RKO (cell line): ENCODE measurements at places on chromosomes 2 and 18.

- no peak for DNase-seq
These were observed 24.3 kb downstream of the CDK15 start for GRCh38 chr2:201830666-201831065.

- no peak for DNase-seq
These were observed 129.7 kb downstream of the NETO1 start for GRCh38 chr18:72738136-72738535.

DNA sequence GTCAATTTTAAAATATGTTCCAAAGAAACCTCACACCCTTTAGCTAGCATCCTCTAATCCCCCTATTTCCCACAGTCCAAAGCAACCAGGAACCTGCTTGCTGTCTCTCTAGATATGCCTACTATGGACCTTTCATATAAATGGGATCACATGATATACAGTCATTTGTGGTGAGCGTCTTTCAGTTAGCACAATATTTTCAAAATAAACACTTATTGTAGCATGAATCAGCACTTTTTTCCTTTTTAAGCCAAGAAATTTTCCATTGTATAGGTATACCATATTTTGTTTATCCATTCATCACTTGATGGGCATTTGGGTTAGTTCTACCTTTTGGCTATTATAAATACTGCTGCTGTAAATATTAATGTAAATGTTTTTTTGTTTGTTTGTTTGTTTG lies 223.0 kb upstream of the DOK6 start:
- DNase-seq, result no peak

GRCh38 chr18:5300476-5301010 lies 5.0 kb upstream of the ZBTB14 start:
- DNase-seq, result no peak

DNA sequence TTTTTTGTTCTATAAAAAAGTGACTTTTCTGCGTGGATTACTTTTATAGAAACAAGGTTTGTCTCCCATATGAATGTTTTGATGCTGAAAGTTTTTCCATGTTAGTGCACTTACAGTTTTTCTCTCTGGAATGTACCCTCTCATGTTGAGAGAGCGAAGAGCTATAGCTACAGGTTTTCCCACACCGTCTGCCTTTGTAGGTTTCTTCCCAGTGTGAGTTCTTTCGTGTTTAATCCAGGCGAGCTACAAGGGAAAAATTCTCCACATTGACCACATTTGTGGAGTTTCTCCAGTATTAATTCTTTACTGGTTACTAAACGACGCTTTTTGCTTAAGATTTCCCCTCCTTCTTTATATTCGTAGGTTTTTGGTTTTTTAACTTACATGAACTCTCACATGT lies 85.1 kb downstream of the ACSL3 start:
- DNase-seq, result no peak

GRCh38 chr2:240928476-240929363 lies 22.6 kb downstream of the CROCC2 start:
- DNase-seq, result no peak

GRCh38 chr2:223860809-223861738 lies 23.7 kb upstream of the AP1S3 start:
- DNase-seq, result peak; percentile 69

- no peak for DNase-seq
These were observed 68.0 kb downstream of the ADAM23 start for GRCh38 chr2:206511283-206511682.

DNA sequence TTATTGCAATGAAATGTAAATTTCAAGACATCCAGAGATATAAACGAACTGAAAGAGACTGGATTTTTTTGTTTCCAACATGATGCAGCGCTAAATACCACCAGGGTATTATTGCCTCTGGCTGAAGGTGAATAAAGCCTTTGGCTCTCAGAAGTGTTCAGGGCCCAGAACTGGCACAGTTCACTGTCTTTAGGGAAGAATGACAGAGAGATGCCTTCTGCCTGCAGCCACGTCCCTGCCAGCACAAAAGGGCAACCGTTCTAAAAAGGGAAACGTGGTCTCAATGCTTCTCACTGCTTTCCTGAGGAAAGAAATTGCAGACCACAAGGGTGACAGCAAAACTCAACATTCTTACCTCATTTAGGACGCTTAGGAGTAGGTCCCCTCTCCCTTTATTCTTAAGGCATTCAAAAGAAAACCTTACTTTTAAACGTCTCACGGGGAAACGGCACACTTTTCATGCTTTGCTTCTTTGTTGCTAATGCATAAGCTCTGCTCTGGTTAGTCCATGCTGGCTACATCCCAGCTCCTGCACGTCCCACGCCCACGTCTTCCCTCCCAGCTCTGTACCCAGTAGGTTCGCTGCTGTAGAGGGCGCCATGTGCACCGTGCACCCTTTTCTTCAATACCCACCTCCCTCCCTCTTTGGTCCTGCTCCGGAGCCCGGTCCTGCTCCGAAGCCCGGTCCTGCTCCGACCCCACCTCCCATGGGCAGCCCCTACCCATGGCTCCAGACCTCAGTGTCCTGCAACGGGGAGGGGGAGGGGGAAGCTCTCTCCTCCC lies 171.0 kb downstream of the HRH4 start:
- no peak for DNase-seq

DNA sequence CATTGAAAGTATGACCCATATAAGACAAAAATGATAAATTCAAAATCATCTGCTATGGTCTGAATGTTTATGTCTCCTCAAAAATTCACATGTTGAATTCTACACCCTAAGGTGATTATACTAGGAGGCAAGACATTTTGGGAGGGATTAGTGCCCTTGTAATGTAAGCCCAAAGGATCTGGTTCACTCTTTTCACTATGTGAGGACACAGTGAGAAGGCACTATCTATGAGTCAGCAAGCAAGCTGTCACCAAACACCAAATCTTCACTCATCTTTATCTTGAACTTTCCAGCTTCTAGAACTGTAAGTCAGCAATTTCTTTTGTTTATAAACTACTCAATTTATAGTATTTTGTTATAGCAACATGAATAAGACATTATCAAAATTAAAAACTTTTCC lies 284.7 kb upstream of the ZC3H15 start:
- DNase-seq, result peak; percentile 20

DNA sequence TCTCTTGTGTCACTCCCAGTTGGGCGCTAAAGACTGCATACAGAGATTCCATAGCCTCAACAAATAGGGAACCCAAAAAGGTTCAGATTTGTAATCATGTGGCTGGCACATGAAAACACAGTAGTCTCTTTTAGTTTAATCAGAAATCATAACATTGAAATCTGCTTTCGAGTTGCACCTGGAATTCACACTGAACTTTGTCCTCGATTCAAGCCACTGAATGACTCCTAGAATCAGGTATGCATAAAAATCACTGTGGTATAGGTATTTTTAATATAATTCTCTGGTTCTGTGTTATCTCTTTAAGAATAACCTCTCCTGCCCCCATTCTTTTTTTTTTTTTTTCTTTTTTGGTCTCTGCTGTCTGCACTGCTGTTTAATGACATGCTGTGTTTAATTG lies 150.2 kb downstream of the KCNH7 start:
- no peak for DNase-seq

DNA sequence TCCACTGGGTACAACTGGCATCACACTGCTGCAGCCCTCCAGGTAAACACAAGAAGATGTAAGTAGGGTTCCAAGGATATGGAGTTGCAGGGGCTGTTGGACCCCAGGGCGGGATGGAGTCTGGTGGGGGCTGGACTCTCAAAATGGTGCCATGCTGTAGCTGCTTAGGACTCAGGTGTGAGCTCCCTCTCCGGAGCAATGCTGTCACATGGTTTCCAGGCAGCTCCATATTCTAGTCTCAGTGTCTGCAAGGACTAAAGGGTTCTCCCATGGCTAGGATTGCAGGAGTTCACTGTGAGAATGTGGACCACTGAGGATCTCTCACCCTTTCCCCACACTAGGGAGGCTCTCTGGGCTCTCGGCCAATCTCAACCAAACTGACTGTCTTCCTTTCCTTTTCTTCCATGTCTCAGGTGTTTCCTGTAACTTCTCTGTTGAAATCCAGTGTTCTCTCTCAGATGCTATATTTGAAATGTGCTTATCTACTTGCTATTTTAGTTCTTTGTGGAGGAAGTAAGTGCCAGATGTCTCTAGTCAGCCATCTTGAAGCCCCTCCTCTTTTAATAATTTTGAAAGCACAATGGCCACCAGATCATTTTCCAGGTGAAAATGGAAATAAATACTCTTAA lies 57.6 kb downstream of the CCNT2 start:
- no peak for DNase-seq

DNA sequence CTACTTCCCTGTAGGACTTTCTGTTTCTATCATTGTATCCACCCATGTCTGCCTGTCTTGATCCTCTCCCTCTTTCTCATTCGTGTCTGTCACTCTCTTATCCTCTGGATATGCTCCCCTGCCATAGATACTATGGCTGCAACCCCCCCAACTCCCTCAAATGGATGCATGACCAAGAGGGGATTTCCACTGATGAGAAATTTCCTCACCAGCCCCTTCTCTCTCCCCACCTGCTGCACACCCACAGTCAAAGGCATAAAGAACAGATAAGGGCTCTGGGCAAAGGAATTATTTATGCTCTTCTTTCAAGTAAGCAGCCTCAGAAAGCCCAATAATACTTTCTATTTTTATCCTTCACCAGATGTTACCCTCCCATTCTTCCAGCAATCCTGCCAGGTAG lies 121.3 kb downstream of the FOXI3 start:
- no peak for DNase-seq

- no peak for DNase-seq
These were observed 81.1 kb downstream of the TRABD2A start for GRCh38 chr2:84799772-84800171.

DNA sequence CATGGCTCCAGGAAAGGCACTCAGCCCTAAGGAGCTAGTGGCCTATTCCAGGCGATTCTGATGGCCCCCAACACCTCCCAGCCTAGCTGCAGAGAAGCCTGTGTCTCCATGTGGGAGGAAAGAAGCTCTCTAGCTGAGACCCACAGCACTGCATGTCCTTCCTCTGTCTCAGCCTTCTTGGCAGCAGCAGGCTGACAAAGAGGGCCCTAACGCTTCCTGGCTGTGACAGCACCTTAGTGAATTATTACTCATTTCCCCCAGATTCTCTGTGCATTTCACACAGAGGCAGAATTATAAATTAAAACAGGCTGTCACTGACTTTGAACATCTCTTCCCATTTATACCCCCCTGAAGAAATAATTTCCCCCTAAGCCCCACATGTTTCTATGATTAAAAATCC lies 206.8 kb downstream of the CLIP4 start:
- DNase-seq, result peak; percentile 15

DNA sequence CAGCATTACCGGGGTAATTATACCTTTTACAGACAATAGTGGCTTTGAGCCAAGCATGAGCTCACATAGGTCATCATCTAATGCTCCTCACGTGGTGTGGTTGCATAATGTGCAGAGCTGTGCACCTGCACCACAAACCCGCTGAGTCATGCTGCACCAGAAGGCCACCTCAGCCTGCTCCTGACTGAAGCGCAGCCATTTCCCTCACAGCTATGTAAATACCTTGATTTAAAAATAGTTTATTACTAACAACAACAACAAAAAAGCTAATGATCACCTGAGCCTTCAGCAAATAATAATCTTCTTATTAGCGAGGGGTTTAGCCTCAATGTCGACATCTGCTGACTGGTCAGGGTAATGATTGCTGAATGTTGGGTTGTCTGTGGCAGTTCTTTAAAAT lies 238.8 kb downstream of the MBD5 start:
- DNase-seq, result peak; percentile 23

GRCh38 chr2:190333928-190334327 lies 9.5 kb upstream of the INPP1 start:
- DNase-seq, result no peak
